ENCODE measurements at places on chromosomes 3 and 15. TPM values are rescaled to one million over a fixed set of nuclear protein-coding genes. Genes with fewer than 3 reads are reported as not detected.

PRTG gene
- 3.3 TPM for polyA plus RNA-seq

ZNF592 gene
- 20.3 TPM for polyA plus RNA-seq

LHFPL4 gene
- not detected for polyA plus RNA-seq

GPR87 gene
- polyA plus RNA-seq = not detected

ADAMTSL3 gene
- 26.2 TPM for polyA plus RNA-seq

AHSG gene
- polyA plus RNA-seq = 0.14 TPM

SOX2 gene
- polyA plus RNA-seq = 0.59 TPM

AGBL1 gene
- 7.9 TPM for polyA plus RNA-seq

PLD1 gene
- 16.2 TPM for polyA plus RNA-seq

MED12L gene
- polyA plus RNA-seq = 7.9 TPM

DNA sequence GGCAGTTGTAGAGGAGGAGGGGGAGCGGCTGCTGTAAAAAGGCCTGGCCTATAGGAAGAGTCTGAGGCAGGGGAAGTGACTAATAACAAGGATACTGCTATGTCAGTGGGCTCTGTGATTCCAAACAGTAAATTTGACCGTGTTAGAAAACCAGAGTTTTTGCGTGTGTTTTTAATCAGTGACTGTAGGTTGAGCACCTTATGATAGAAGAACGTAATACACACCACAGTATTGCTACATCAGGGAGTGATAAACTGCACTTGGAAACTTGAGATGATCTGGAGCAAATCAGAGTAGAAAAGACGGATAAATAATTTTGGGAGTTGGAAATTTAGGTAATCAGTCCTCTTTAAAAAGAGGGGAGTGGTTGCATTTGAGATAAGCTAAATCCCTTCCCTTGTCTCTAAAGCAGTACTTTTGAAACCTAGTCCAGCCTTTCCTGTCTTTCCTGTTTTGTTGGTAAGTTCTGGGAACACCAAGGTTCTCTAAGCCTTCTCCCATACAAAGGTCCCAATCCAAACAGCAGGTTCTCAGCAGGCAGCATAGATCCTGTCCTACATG is 130.5 kb upstream of the NR2E3 start:
- DNase-seq = no peak

GRCh38 chr3:150757364-150757763 is 5.6 kb downstream of the SIAH2 start:
- DNase-seq = no peak

DNA sequence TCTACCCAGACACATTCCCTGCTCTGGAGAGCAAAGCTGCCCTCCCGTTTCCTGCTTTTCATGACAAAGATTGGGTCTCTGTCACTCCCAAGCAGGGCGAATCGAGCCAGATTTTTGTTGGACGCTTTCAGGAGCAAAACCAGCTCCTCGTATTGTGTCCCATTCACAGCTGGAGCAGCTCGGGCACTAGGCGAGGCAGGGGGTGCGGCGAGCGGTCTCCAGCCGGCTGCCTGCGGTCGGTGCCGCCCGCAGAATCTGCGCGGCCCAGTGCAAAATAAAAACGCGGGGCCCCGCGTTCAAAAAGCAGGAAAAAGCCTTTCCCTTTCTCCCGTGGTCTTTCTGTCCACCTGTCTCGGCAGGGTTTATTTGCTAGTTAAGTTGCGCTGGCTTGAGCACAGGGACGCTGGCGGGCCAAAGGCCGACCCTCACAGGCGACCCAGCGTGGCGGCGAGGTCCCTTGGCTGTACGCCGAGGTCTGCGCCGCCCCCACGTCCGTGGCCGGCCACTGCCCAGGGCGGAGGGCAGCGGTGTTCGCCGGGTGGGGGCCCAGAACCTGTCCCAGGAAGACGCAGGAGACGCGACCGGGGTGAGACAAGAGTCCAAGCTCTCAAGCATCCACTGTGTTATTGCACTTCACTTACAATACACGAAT is 71.2 kb downstream of the CYP19A1 start:
- no peak for DNase-seq

DNA sequence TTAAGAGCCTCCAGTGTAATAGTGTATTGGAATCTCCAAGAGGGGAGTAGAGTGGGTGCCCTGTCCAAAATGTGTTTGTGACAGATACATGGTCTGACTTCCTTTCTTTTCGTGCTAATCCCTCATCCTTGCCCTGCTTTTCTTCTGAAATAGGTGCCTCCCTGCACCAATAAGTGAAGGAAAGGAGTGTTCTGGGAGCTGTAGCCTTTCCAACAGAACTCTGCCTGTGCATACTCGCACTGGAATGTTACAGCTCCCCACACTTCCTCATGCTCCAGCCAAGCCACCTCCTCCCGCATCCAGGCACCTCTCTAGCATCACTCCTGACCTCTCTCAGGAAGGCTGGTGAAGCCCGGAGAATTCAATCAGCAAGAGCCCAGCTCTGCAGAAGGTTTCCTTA is 478.0 kb downstream of the GABRG3 start:
- DNase-seq = peak; percentile 68

- no peak for DNase-seq
Measured at GRCh38 chr3:108338901-108339545, 42.7 kb downstream of the HHLA2 start.

DNA sequence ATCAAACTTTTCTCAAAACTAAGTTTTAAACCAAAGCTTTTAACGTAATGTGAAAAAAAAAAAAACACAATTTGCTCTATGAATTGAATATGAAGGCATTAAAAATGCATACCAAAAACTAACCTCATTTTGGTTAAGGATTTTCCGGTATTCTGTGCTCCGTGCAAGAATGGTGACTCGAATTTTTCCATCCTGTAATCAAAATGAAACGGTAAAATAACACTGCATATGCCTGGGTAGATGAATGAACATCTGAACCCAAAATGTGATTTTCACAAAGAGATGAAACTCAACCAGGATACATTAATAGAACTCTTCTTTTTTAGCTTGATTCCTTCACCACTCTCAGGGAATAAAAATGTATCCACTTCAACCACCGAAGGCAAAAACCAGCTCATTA is 26.2 kb downstream of the EOGT start:
- no peak for DNase-seq

- no peak for DNase-seq
Measured at GRCh38 chr15:94487635-94488034, 256.3 kb downstream of the MCTP2 start.

- no peak for DNase-seq
Measured at GRCh38 chr15:51186891-51187290, 92.2 kb upstream of the TNFAIP8L3 start.

DNA sequence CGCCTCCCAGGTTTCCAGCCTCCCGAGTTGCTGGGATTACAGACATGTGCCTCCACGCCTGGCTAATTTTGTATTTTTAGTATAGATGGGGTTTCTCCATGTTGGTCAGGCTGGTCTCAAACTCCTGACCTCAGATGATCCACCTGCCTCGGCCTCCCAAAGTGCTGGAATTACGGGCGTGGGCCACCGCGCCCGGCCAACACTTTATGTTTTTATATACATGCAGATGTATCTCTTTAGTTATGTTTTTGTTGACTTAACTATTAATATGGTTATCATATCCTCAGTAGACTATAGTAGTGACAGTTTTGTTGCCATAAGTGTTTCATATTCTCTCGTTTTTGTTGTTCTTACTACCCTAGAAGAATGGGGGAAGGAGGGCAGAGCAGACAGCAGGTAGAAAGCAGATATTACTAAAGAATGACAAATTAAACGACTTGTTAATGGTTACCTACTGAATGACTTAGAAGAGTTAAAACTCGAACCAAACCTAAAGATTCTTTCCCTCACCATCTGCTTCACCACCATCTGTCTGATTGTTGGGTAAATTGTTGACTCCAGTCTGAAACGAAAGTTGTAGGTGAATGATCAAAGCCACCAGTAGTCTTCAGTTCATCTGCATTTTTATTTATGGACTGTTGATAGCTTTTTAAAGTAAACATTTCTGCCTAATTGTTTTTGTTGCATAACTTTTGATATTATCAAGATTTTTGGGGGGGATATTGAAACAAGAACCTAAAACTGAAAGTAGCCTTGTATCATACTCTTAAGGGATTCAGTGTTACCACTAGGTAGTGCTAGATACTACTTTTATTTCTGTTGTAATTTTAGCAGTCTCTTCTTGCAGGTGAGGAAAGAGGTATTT is 89.3 kb downstream of the RASA2 start:
- DNase-seq = peak; percentile 31

DNA sequence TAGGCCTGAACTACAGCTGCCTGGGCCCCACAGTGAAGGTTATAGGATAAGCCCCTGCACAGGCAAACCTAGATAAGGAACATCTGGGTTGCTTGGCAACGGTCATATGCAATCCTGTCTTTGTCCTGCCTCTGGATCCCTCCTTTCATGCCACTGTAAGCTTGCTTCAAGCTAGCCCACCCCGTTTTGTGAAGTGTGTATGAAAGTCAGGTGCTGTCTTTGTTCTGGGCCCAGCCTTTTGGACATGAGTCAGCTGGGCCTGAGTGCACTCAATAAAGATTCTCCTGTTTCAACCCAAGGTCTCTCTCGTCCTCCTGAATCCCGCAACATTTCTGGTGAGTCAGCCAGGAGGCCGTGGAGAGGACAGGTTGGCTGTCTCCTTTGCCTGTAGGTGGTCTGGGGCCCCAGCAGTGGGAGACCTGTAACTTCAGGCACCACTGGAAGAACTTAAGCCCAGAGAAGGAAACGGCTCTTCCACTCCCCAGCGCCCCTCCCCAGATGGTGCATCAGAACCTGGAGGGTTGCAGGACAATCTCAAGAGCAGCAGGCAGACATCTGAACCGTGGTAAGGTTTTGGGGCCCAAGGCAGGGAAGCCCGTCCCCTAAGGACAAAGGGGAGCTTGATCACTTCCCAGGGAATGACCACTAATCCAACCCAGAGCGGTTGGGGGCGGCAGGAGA is 8.3 kb upstream of the SLC9C1 start:
- no peak for DNase-seq

DNA sequence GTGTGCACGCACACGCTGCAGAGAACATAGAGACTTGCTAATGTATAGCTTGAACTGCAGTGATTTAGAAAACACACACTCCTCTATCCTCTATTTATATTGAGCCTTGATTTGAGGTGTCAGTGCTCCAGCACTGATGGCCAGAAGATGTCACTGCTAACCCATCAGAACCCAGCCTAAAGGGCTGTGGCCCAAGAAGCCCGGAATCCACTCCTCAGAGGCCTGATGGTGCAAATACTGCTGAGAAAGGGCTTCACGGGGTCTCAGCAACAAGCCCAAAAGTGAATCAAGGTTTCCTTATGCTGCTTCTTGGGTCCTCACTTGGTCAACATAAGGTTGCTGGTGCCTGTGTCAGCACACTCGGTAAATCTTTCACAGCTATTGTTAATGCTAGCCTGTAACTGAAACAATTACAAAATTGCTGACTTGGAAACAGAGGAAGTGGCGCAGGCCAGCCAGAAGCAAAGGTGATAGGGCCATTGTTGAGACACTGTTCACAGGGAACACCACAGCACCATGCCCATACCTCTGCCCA is 60.3 kb downstream of the HEG1 start:
- peak; percentile 84 for DNase-seq

DNA sequence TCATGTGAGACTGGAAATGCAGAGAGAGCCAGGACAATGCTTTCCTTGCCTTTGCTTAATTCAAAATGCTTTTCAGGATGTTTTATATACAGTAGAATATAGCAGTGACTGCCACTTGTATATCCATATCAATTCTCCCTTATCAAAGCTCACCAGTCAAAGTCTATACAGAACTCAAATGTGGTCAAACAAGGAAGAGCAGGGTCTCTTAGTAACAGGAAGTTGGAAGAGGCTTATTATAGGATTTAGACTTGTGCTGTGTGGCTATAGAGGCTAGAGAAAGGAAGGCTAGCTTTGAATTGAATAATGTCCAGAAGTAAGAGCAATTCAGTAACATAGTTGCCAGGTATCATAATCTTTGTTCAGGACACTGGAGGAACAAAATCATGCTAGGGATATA is 4.4 kb upstream of the SI start:
- DNase-seq = no peak

DNA sequence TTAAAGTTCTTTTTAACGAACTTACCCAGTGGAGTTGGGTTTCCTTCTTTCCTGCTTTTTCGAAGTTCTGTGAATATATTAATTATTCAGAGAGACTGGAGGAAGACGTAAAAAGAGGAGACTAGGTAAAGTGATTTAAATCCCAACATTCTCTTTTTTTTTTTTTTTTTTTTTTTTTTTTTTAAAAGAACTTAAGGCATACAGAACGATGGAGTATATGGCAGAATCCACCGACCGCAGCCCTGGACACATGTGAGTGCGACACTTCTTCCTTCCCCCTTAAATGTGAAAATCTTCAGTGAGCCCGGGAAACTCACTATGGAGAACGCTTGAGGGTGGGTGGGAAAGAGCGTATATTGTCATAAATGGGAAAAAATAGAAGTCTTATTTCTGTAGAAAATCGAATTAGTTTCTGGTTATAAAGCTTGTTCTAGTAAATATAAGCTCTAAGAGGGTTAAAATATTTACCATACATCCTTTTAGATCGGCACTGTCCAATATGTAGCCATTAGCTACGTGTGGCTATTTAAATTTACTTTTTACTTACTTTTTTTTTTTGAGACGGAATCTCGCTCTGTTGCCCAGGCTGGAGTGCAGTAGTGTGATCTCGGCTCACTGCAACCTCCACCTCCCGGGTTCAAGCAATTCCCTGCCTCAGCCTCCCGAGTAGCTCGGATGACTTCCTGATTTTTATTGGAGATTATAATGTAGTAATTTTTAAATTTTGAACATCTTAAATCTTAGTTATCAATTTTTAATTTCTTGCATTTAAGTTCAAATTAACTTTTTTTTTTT is 892 bp downstream of the NMD3 start:
- DNase-seq = peak; percentile 74

GRCh38 chr15:80977627-80978036 is 12.0 kb downstream of the MESD start:
- peak; percentile 75 for DNase-seq

DNA sequence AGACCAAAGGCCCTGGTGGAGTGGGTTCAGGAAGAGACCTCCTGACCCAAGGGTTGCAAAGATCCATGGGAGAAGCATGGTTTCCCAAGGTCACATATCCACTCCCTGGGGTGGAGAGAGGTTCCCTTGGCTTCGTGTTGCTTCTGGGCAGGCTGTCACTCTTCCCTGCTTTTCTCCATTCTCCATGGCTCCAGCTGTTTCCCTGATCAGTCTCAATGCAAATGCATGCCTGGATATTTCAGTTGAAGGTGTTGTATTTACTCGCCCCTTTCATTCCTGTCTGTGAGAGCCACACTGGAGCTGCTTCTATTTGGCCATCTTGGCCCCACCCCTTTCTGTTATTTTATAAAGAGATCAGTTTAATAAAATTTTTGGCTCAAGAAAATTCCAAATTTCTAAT is 95.0 kb upstream of the PLSCR4 start:
- DNase-seq = no peak

GRCh38 chr15:89087161-89087829 is 961 bp upstream of the ABHD2 start:
- peak; percentile 28 for DNase-seq

- DNase-seq = peak; percentile 48
Measured at GRCh38 chr3:119258915-119259314, 18.2 kb upstream of the B4GALT4 start.

GRCh38 chr15:72907733-72908132 is 124.2 kb upstream of the ADPGK start:
- peak; percentile 46 for DNase-seq

DNA sequence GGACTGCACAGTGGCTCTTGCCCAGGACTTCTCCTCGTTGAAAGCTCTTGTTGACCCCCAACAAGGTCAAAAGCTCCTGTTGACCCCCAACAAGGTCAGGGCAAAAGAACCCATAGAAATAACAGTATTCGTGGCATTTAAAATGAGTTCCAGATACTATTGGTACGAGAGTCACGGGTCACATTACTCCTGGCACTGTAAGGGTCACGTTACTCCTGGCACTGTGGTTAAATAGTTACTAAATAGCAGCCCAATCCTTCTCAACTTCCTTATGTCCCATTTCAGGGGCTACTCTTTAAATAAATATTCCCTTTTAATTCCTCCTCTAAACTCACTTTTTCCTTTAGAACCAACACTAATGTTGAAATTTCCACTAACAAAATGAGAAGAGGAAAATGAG is 18.2 kb upstream of the ADCY5 start:
- DNase-seq = no peak
